Neural crest cell (in vitro differentiated cells): ENCODE measurements at places on chromosomes 16 and 17.

DNA sequence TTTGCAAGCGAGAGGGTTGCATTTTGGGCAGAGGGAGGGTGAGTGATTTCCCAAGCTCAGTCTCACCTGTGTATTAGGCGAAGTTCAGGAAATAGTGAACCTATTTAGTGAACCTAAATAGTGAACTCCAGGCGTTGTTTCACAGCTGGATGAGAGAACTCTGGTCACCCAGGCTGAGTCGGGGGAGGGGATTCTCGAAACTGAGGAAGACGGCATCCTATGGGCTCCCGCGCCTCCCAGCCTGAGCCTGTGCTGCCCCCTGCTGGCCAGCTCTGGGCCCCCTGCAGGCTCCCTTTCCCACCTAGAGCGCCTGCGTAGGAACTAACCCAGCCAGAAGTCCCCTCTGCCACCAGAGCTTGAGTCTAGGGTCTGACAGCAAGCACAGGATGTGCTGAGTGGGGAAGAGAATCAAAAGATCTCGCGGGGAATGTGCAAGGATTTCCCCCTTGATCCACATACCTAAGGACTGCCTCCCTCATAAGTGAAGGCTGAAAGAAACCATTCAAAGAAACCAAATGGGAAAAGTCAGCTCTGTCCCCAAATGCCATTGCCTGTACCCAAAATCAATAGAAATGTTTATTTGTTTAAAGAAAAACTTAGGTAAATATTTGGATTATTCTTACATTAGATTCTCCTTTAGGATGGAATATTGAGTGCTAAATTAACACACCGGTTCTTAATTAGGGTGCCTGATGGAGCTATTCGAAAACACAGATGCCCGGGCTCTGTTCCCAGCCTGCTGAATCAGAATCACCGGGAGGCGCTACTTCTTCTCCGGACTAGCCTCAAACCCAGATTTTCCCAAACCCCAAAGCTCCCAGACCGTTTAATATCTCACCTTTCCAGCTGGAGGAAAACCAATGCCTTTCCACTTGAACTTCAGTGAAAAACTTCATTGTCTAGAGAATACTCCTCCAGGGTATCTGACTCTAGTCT lies 14.8 kb upstream of the MARVELD3 start:
- DNase-seq = peak; percentile 91

DNA sequence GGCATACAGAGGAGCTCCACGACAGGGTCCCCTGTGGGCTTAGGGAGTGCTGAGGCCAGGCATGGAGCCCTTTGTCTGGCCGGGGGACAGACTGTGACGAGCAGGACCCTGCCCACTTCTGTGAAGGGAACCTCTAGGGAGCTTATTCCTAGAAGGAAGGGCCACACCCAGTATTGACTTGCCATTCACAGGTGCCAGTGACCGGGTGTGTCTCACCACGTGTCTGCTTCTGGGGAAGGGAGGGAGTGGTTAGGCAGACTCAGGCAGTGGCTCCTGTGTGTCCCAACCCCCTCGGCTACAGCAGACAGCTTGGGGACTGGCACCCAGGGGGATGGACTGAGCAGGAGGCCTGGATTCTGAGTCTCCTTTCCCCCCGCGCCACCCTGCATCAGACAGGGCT lies 57.2 kb downstream of the SOCS1 start:
- no peak for DNase-seq

DNA sequence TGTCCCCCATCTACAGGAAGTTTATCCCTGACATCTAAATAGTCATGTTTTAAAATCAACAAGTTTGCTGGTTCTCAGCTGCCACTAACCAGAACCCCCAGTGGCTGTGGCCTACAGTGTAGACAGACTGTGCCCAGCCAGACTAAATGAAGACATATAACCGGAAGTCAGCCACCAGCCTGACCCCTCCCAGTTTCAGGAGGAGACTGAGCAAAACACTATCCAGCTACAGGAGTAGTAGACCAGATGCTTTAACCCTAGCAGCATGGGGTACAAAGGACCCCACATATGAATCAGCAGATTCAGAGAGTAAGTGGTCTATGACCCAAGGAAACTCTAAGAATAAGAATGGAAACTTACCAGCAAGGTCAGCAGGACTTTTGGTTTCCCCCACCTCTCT lies 83.4 kb downstream of the HIC1 start:
- DNase-seq = no peak

- no peak for DNase-seq
Observed at GRCh38 chr17:50710025-50710424, 2.3 kb upstream of the ANKRD40 start.

GRCh38 chr17:28518132-28518531 lies 12.0 kb downstream of the FOXN1 start:
- DNase-seq = no peak

DNA sequence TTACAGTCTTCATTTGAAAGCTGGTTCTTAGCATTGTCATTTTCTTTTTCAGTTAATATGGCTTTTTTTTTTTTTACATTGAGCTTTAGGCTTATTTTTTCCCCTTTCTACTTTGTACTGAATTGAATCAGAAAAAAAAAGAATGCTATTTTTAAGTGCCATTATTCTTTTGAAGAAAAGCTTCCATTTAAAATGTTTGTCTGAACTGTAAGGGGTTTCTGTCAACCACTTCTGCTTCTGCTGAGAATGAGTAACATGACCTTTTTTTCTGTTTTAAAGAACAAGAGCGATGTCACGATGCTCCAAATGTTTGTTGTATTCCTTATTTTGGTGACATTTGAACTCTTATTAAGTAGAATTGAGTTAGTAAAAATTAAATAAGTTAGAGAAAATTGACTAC lies 50.0 kb downstream of the MRTFB start:
- no peak for DNase-seq
